ENCODE measurements at places on chromosomes 2 and 18. TPM values are rescaled to one million over a fixed set of nuclear protein-coding genes. Genes with fewer than 3 reads are reported as not detected.

- no peak for DNase-seq
Observed at GRCh38 chr18:72207280-72207679, 336.9 kb downstream of the CBLN2 start.

DNA sequence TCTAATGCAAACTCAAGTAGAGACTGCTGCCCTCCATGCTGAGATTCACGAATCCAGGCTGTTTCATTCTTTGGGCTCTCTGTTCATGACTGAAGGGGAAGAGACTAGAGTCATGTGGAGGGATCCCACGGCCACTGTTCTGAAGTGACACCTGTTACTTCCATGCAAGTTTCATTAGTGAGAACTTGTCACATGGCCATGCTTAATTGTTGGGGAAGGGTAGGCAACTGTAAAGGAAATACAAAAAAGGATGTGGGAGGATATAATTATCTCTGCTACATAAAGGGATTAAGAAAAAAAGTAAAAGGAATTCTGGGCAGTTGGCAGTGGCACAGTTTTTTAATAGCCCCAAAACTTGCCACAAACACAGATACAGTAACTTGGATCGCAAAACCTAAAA lies 28.0 kb upstream of the PSME4 start:
- no peak for DNase-seq

DNA sequence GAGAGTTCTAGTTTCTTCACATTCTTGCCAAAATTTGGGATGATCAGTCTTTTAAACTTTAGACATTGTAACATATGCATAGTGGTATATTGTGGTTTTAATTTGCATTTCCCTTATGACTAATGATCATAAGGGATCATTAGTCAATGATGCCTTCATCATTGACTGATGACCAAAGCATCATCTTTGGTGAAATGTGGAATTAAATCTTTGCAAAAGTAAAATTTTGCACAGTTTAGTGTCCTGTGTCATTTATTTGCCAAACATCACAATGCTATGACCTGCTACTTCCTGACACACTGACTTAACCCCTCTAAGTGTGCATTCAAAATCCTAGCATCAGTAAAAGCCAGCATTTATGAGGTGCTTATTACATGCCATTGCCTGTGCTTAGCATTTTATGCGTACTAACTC lies 58.9 kb upstream of the SLC1A4 start:
- DNase-seq = no peak

- no peak for DNase-seq
Observed at GRCh38 chr2:189190685-189191084, 11.1 kb upstream of the COL5A2 start.

Gene MOCOS
- total RNA-seq = 2.0 TPM

Gene DPYSL5
- total RNA-seq = not detected

Gene ZC3H6
- total RNA-seq = 10.6 TPM
